Large intestine (tissue), 12 donors: ENCODE measurements at places on chromosomes 3 and 15. TPM values are rescaled to one million over a fixed set of nuclear protein-coding genes. Genes with fewer than 3 reads are reported as not detected.
A peak's percentile ranks its signal among the peaks of the same experiment; 100 is the strongest.

The CCR8 gene
- polyA plus RNA-seq: 0.09 TPM

DNA sequence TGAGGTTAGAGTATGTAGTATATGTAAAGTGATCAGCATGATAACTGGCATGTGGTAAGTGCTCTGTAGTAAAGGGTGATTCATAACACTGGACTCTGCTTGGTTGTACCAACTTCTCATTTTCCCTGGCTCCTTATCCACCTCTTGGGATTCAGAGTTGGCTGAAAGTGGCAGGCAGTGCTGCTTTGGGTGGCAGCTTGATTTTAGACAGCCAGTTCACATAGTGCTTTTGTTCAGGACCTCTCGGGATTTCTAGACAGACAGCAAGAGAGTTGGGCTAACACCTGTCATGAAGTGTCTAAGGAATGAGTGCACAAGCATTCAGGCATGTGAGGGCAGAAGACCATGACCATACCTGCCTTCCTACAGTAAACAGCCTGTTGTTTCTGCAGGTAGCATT is 69.0 kb downstream of the RBM6 start:
- H3K36me3 ChIP-seq: peaks cover 28% of the 10 kb centered on the region
- no peak overlapping the region for H3K4me3 ChIP-seq
- no peak overlapping the region for H3K27ac ChIP-seq
- H3K4me1 ChIP-seq: no peaks in the 10 kb centered on the region

The HCN4 gene
- 0.49 TPM for polyA plus RNA-seq

- no peak overlapping the region for H3K4me3 ChIP-seq
Measured at GRCh38 chr3:74423867-74424266, 190.6 kb downstream of the CNTN3 start.

The CLRN1 gene
- polyA plus RNA-seq: 8.7 TPM

DNA sequence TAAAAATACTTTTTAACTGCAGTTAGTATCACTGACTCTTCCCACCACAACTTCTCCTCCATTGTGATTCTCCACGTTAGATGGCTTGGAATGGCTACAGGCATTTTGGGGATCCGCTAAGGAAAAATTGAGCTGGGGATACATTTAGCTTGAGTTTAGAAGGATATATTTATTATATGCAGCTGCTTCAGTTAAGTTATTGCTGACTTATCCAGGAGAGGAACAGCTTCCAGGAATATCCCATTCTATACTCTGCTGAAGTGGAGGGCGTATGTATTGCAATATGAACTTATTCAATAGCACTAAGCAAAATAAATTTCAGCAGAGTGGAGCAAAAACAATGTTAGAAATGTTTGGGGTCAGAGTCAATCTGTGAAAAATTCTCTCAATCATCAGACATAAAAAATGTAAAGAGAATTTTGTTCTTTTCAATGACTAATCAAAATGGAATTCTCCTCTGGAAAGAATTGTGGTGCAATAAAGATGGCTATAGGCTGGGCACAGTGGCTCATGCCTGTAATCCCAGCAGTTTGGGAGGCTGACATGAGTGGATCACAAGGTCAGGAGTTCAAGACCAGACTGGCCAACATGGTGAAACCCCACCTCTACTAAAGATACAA is 84.7 kb downstream of the NCEH1 start:
- no peaks in the 10 kb centered on the region for H3K27me3 ChIP-seq
- peaks cover 2% of the 10 kb centered on the region for H3K4me1 ChIP-seq
- no peak overlapping the region for H3K4me3 ChIP-seq
- DNase-seq: no peak

GRCh38 chr3:16897254-16897926 is 12.6 kb downstream of the PLCL2 start:
- H3K4me1 ChIP-seq: peaks cover 21% of the 10 kb centered on the region
- peak; percentile 76 for DNase-seq
- H3K36me3 ChIP-seq: no peaks in the 10 kb centered on the region

GRCh38 chr15:38102972-38103371 is 149.7 kb upstream of the SPRED1 start:
- H3K27ac ChIP-seq: no peak overlapping the region
- H3K4me1 ChIP-seq: peaks cover 3% of the 10 kb centered on the region
- H3K36me3 ChIP-seq: no peaks in the 10 kb centered on the region
- no peak overlapping the region for H3K4me3 ChIP-seq

- H3K4me3 ChIP-seq: no peak overlapping the region
- no peak for DNase-seq
- no peaks in the 10 kb centered on the region for H3K36me3 ChIP-seq
- H3K4me1 ChIP-seq: no peaks in the 10 kb centered on the region
- H3K27ac ChIP-seq: no peak overlapping the region
Measured at GRCh38 chr15:77747175-77748077, 114.7 kb upstream of the LINGO1 start.

DNA sequence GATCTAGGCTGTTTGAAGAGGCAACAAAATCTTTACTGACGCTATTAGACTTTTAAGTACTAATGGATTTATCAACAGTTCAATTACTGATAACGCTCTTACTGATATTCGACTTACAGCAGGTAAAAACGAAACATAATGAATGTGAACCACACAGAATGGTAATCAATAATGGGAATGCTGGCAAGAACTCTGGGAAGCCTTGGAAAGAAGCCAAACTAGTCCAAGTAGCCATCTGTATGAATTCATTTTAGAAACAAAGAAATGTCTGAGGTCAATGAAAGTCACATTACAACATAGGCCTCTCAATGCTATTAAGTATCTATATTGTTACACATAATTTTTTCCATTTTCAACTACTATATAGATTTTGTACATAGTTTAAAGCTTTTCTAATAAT is 130.0 kb downstream of the DMXL2 start:
- H3K4me1 ChIP-seq: no peaks in the 10 kb centered on the region
- H3K4me3 ChIP-seq: no peak overlapping the region
- DNase-seq: no peak
- peaks cover 17% of the 10 kb centered on the region for H3K36me3 ChIP-seq

The SLC15A2 gene
- 3.2 TPM for polyA plus RNA-seq

DNA sequence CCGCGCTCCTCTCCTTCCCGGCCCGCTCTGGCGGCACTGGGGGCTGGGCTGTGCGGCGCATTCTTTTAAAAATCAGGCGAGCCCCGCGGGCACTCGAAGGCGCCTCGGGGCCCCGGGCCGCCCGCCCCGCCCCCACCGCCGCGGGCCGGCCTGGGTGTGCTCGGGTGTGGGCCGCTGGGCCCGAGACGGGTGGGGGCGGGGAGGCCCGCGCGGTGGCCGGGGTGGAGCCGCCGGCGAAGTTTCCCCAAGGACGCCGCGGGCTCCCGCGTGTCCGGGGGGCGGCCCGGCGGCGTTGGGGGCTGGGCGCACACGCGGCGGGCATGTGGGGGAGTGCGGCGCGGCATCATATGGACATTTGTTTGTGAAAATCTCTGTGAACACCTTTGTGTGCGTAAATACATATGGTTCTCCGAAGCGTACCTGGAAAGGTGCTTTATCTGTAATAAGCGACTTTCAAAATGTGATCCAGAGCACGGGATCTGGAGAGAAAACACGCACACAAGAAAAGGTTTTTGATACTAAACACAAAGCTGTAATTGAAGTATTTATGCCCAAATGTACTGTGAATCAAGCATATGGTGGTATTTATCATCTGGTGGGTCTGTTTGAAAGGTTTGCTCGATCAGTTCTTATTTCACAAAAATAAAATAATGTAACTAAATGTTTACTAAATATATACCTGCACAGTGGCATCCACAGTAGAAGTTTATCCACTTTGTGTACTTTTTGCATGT is 612 bp upstream of the TBL1XR1 start:
- no peaks in the 10 kb centered on the region for H3K36me3 ChIP-seq
- DNase-seq: peak; percentile 62
- H3K4me1 ChIP-seq: peaks cover 8% of the 10 kb centered on the region

GRCh38 chr3:39183211-39184080 is 8.9 kb downstream of the XIRP1 start:
- H3K4me1 ChIP-seq: peaks cover 23% of the 10 kb centered on the region
- no peaks in the 10 kb centered on the region for H3K27me3 ChIP-seq
- no peak overlapping the region for H3K4me3 ChIP-seq
- peak overlapping the region; percentile 15 for H3K27ac ChIP-seq

DNA sequence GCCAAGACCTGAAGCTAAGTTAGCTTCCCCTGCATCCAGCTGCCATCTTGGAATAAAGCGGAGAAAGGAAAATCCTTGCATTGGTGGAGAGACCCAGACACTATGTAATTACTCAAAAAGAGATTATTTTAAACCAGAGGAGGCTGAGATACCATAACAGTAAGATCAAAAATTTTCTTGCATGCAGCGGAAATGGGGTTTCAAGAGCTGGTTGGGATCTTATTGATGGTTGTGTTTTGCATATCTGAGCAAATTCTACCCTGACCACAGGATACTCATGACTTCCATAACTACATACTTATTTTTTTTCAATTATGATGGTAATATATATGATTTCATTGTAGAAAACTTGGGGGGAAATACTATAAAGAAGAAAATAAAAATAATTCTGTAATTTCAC is 17.5 kb downstream of the TMEM158 start:
- H3K4me1 ChIP-seq: peaks cover 4% of the 10 kb centered on the region
- no peak for DNase-seq
- H3K36me3 ChIP-seq: no peaks in the 10 kb centered on the region
- no peaks in the 10 kb centered on the region for H3K27me3 ChIP-seq
- H3K27ac ChIP-seq: no peak overlapping the region

The CNTN4 gene
- 9.3 TPM for polyA plus RNA-seq

DNA sequence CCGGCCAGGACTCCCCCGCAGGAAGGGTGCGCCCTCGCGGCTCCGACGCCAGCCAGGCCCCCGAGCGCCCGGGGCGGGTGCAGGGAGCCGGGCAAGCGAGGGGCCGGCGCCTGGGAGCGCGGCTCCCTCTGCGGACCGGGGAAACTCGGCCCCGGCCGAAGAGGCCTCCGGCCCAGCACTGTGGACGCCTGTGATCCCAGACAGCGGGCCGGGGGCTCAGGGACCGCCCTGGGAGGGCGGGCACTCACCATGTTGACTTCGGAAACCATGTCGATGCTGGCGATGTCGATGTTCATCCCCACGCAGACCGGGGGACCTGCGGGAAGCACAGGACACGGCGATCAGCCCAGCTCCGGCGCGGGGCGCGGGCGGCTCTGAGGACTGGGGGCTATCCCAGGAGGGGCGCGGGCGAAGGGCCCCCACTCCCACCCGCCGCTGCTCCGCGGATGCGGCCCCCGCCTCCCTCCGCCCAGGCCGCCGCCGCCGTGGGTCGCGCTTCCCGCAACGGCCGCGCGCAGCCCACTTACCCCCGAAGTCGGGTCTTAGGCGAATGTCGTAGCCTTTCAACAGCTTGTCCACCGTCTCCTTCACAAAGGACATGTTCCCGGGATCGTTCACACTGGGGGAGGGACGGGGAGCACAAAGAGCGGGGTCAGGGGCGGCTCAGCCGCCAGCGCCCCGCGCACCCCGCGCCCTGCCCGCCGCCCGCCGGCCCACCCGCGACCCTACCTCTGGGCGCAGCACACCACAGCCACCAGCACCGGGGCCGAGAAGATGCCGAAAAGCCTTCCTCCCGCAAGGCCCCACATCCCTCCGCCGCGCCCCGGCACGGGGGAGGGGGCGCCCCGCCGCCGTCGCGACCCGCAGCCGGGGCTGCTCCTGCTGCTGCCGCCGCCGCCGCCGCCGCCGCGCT is at the start of gene GABRB3:
Gene GABRB3, minus strand, starts transcription at position 913 of the 913 bp plus-strand sequence.
- H3K27me3 ChIP-seq: peaks cover 33% of the 10 kb centered on the region
- H3K36me3 ChIP-seq: no peaks in the 10 kb centered on the region
- no peak within 1 kb of the TSS for H3K4me3 ChIP-seq
- no peak within 1 kb of the TSS for H3K27ac ChIP-seq
- DNase-seq: no peak

The APOD gene
- 12.6 TPM for polyA plus RNA-seq

DNA sequence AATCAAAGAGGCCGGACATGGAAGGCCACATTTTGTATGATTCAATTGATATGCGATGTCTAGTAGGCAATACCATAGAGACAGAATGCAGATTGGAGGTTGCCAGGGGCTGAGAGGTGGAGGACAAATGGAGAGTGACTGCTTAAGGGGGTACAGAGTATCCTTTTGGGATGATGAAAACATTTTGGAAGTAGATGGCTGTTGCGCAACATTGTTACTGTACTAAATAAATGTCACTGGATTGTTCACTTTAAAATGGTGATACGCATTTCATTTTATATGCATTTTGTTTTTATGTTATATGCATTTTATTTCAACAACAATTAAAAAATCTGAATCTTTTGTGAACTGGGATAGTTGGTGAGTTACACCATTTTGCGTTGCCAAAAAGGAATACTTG is 99.7 kb upstream of the AGBL1 start:
- no peak overlapping the region for H3K27ac ChIP-seq
- H3K4me3 ChIP-seq: no peak overlapping the region
- DNase-seq: no peak
- H3K27me3 ChIP-seq: no peaks in the 10 kb centered on the region
- H3K36me3 ChIP-seq: no peaks in the 10 kb centered on the region
- no peaks in the 10 kb centered on the region for H3K4me1 ChIP-seq

The GOLGA8F gene
- polyA plus RNA-seq: not detected

GRCh38 chr3:30508339-30508738 is 98.1 kb upstream of the TGFBR2 start:
- H3K4me1 ChIP-seq: no peaks in the 10 kb centered on the region
- no peak overlapping the region for H3K27ac ChIP-seq
- no peaks in the 10 kb centered on the region for H3K27me3 ChIP-seq
- no peaks in the 10 kb centered on the region for H3K36me3 ChIP-seq
- DNase-seq: no peak

- H3K36me3 ChIP-seq: no peaks in the 10 kb centered on the region
- no peaks in the 10 kb centered on the region for H3K27me3 ChIP-seq
- no peak overlapping the region for H3K4me3 ChIP-seq
- no peak for DNase-seq
Measured at GRCh38 chr3:13706886-13707285, 158.0 kb downstream of the FBLN2 start.

DNA sequence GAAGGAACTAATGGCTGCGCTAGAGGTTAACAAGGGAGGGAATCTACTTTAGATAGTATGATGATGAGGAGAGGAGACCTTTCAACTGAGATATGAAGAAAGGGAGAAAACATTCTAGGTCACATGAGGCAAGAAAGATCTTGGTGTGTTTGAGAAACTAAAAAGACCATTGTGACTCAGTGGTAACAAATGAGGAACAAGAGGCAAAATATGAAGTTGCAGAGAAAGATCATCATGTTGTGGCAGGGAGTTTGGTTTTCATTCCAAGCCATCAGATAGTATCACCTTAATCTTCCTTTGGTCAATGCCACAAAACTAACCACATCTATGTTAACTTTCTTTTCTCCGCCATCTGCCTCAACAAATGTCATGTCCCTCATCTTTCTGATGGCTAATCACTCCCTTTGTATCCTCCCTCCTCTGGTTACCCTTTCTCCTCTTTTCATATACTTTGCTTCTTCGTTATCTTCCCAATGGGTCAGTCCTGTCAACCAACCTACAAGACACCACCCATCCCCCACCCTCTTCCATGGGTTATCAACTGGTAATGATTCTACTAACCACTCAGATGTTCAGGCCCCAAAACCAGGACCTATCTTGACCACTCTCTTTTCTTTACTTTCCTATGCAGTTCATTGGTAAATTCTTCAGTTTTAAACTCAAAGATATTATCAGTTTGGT is 2.4 kb upstream of the PDCD6IP start:
- H3K36me3 ChIP-seq: no peaks in the 10 kb centered on the region
- H3K27ac ChIP-seq: no peak overlapping the region
- DNase-seq: no peak
- H3K27me3 ChIP-seq: no peaks in the 10 kb centered on the region

The GRK7 gene
- polyA plus RNA-seq: not detected
